ENCODE measurements at places on chromosomes 1 and 21. TPM values are rescaled to one million over a fixed set of nuclear protein-coding genes. Genes with fewer than 3 reads are reported as not detected.

The DYNLT5 gene
- 0.80 TPM for total RNA-seq

The TEKT2 gene
- total RNA-seq = 1.8 TPM

- no peak overlapping the region for H3K27ac ChIP-seq
- no peak for DNase-seq
- no peak overlapping the region for H3K4me3 ChIP-seq
- H3K27me3 ChIP-seq = no peaks in the 10 kb centered on the region
- no peaks in the 10 kb centered on the region for H3K4me1 ChIP-seq
Measured at GRCh38 chr1:183723571-183723970, 70.5 kb upstream of the APOBEC4 start.

- H3K4me3 ChIP-seq = no peak overlapping the region
- peak; percentile 38 for DNase-seq
- H3K27ac ChIP-seq = no peak overlapping the region
- H3K27me3 ChIP-seq = no peaks in the 10 kb centered on the region
- no peaks in the 10 kb centered on the region for H3K36me3 ChIP-seq
Measured at GRCh38 chr1:94755675-94756074, 64.5 kb upstream of the SLC44A3 start.

The CRP gene
- total RNA-seq = 0.05 TPM

The S100A10 gene
- 46.1 TPM for total RNA-seq

GRCh38 chr1:201324821-201325677 lies 41.7 kb downstream of the PKP1 start:
- H3K4me3 ChIP-seq = no peak overlapping the region
- DNase-seq = no peak
- no peaks in the 10 kb centered on the region for H3K36me3 ChIP-seq
- H3K4me1 ChIP-seq = no peaks in the 10 kb centered on the region

The C1orf216 gene
- total RNA-seq = 2.8 TPM

DNA sequence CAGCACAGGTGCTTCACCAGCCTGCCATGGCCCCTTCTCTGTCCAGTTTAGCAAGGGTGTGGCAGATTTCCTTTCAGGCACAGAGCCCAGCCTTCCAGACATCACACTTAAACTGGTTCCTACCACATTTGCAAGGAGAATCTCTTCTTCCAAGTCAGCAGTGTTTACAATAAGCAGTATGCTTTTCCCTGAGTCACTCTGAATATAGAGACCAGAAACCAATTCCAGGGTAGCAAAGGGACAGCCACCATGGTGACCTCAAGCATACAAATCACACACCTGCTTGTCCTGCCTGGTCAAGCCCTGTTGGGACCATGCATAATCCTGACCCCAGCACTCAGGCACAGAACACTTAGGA lies 8.7 kb upstream of the CBR3 start:
- no peaks in the 10 kb centered on the region for H3K36me3 ChIP-seq
- DNase-seq = no peak
- peaks cover 3% of the 10 kb centered on the region for H3K27me3 ChIP-seq
- no peak overlapping the region for H3K4me3 ChIP-seq
- H3K4me1 ChIP-seq = peaks cover 2% of the 10 kb centered on the region
- H3K27ac ChIP-seq = no peak overlapping the region

The KRTAP11-1 gene
- total RNA-seq = 0.09 TPM

DNA sequence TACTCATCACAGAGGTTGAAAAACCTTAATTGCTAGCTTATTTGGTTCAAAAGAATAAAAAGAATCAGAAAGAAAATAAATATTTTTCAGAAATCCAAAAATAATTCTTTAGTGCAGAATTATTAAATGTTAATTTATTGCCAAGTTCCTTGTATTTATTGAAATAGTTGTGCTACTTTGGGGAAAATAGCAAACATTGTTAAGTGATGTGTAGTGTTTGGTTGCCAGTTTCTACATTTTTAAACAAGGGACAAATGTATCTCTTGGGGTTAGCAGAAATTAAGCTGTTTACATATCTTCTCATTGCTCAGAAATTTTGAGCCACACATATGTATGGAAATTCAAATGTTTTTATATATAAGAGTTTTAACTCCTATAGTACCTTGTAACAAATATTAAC lies 775.0 kb downstream of the USP25 start:
- no peak overlapping the region for H3K4me3 ChIP-seq
- no peaks in the 10 kb centered on the region for H3K4me1 ChIP-seq
- H3K36me3 ChIP-seq = no peaks in the 10 kb centered on the region
- DNase-seq = no peak
- no peaks in the 10 kb centered on the region for H3K27me3 ChIP-seq

GRCh38 chr1:23537296-23537973 lies 6.4 kb upstream of the E2F2 start:
- H3K4me1 ChIP-seq = peaks cover 26% of the 10 kb centered on the region
- no peaks in the 10 kb centered on the region for H3K36me3 ChIP-seq
- DNase-seq = no peak
- no peak overlapping the region for H3K27ac ChIP-seq

GRCh38 chr1:39832294-39832693 lies 43.6 kb upstream of the BMP8B start:
- DNase-seq = no peak
- H3K4me3 ChIP-seq = no peak overlapping the region
- H3K27ac ChIP-seq = no peak overlapping the region
- H3K27me3 ChIP-seq = no peaks in the 10 kb centered on the region

GRCh38 chr1:70427976-70428375 lies 16.9 kb downstream of the CTH start:
- no peak overlapping the region for H3K27ac ChIP-seq
- H3K36me3 ChIP-seq = no peaks in the 10 kb centered on the region
- H3K4me3 ChIP-seq = no peak overlapping the region
- DNase-seq = no peak
- no peaks in the 10 kb centered on the region for H3K4me1 ChIP-seq

All from thymus (tissue), 14 donors.